CD4-positive, alpha-beta memory T cell (primary cell): ENCODE measurements at places on chromosomes 13 and 19. TPM values are rescaled to one million over a fixed set of nuclear protein-coding genes. Genes with fewer than 3 reads are reported as not detected.
A peak's percentile ranks its signal among the peaks of the same experiment; 100 is the strongest.

The OLFM4 gene
- not detected for total RNA-seq

The KCTD12 gene
- total RNA-seq: 9.6 TPM

The RINL gene
- 65.9 TPM for total RNA-seq

The HSPH1 gene
- 75.5 TPM for total RNA-seq

DNA sequence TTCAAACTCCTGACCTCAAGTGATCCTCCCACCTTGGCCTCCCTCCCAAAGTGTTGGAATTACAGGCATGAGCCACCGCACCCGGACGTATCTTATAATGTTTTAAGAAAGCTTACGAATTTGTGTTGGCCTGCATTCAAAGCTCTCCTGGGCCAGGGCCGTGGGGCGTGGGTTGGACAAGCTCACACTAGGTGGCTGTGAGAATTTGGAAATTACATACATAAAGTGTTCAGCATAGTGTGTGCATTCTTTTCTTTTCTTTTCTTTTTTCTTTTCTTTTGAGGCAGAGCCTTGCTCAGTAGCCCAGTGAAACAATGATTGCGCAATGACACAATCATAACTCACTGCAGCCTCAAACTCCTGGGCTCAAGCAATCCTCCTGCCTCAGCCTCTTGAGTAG is 2.6 kb downstream of the ZSWIM4 start:
- H3K4me1 ChIP-seq: peaks cover 18% of the 10 kb centered on the region
- H3K4me3 ChIP-seq: no peak overlapping the region
- no peak for DNase-seq
- no peaks in the 10 kb centered on the region for H3K27me3 ChIP-seq

GRCh38 chr19:36210497-36210896 is 4.0 kb downstream of the ZNF565 start:
- H3K4me3 ChIP-seq: no peak overlapping the region
- DNase-seq: no peak
- H3K27ac ChIP-seq: no peak overlapping the region
- H3K36me3 ChIP-seq: no peaks in the 10 kb centered on the region
- peaks cover 8% of the 10 kb centered on the region for H3K4me1 ChIP-seq
- no peaks in the 10 kb centered on the region for H3K27me3 ChIP-seq

DNA sequence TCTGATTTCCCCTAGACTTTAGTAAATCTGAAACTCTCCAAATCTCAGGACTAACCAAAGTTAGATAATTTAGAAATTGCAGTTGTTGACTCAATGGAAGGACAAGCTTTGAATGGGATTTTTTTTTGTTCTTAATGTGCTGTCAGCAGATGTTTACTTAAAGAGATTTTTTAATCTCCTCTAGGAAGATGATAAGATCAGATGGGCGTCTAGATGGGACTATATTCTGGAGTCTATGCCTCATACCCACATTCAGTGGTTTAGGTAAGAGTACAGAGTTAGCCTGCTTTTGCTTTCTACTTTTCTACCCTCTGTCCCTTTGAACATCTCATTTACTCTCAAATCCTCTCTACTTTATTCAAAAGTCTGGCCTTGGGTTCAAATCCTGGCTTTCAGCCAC is 39.3 kb downstream of the TM9SF2 start:
- no peak overlapping the region for H3K4me3 ChIP-seq
- H3K36me3 ChIP-seq: peaks cover 24% of the 10 kb centered on the region
- DNase-seq: no peak

- no peaks in the 10 kb centered on the region for H3K4me1 ChIP-seq
- DNase-seq: no peak
- H3K36me3 ChIP-seq: no peaks in the 10 kb centered on the region
- H3K27ac ChIP-seq: no peak overlapping the region
- no peaks in the 10 kb centered on the region for H3K27me3 ChIP-seq
- H3K4me3 ChIP-seq: no peak overlapping the region
These were observed 93.2 kb downstream of the TSHZ3 start for GRCh38 chr19:31255831-31256592.

DNA sequence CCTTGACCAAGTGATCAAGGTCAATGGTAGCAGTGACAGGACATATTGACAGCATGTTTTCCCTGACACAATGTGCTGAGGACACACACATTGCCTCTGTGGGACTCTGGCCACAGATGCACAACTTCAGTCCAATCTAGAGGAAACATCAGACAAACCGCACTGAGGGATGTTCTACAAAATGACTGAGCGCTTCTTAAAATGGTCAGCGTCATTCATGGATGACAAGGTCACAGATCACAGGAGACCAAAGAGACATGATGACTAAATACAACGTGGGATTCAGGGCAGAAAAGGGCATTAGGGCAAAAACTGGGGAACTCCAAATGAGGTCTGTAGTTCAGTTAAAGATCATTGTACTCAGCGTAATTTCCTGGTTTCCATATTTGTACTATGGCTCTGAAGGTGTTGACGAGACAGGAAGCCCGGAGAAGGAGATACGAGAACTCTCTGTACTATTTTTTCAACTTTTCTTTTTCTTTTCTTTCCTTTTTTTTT is 20.6 kb downstream of the PBX4 start:
- no peaks in the 10 kb centered on the region for H3K27me3 ChIP-seq
- peaks cover 5% of the 10 kb centered on the region for H3K36me3 ChIP-seq
- H3K27ac ChIP-seq: peak overlapping the region; percentile 89
- peaks cover 83% of the 10 kb centered on the region for H3K4me1 ChIP-seq

DNA sequence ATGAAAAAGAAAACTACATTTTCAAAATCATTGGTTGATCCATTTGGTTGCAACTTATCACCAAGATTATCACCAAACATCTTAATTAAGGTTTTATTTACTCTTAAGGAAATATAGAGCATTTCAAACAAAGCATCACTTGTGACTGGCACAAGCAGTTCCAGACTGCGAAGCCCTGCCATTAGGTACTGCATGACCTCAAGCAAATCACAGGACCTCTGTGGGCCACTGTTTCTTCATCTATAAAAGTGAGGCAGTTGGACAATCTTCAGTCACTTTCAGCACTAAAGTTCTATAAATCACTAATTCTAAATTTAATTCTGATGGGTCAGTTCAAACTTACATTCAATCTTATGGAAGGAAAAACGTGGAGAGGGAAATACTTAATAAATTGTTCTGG is 2.0 kb downstream of the ELF1 start:
- H3K4me3 ChIP-seq: peak overlapping the region; percentile 55
- no peaks in the 10 kb centered on the region for H3K36me3 ChIP-seq
- peaks cover 50% of the 10 kb centered on the region for H3K4me1 ChIP-seq
- peak overlapping the region; percentile 85 for H3K27ac ChIP-seq
- H3K27me3 ChIP-seq: no peaks in the 10 kb centered on the region

- H3K27ac ChIP-seq: peak overlapping the region; percentile 59
- H3K4me3 ChIP-seq: peak overlapping the region; percentile 67
- no peaks in the 10 kb centered on the region for H3K27me3 ChIP-seq
- H3K4me1 ChIP-seq: peaks cover 67% of the 10 kb centered on the region
- H3K36me3 ChIP-seq: peaks cover 40% of the 10 kb centered on the region
These were observed 1.5 kb downstream of the TLE5 start for GRCh38 chr19:3060857-3061181.

DNA sequence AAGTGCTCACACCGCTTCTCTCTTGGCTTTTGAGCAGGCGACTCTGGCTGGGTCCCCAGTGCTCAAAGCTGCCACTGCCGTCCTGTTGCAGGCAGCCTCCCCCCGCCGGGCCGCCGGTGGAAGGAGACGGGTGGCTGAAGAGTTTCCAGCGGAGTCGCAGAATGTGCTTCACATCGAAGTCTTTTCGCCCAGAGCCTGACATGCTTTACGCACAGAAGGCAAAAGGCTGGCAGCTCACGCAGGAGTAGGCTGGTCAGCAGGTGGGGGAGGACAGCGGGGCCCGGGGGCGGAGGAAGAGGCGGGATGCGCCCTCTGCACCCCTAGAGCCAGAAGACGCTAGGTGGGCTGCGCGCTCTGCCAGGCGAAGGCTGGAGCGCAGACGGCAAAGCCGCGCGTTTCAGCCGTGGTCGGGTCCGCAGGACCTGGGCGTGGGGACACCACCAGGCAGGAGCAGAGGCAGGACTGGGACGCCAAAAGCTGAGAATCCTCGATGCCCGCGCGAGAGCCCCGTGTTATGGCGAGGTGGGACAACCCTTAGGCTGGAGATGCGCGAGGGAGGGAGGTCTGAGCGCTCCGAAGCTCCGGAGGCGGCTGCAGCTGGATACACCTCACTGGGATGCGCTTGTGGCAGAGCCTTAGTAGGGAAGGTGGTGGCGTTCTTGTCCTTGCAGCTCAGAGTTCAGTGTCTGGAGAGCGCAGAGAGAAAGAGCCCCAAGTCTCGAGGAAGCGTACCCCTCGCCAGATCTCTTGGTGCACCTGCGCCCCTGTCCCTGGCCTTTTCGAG is at the start of gene ATXN8OS:
Gene ATXN8OS, plus strand, starts transcription at position 329 of the 784 bp plus-strand sequence.
- H3K4me3 ChIP-seq: no peak within 1 kb of the TSS
- H3K27ac ChIP-seq: no peak within 1 kb of the TSS
- H3K36me3 ChIP-seq: no peaks in the 10 kb centered on the region
- DNase-seq: no peak
- no peaks in the 10 kb centered on the region for H3K27me3 ChIP-seq
- no peaks in the 10 kb centered on the region for H3K4me1 ChIP-seq

The OVOL3 gene
- total RNA-seq: not detected

- no peaks in the 10 kb centered on the region for H3K4me1 ChIP-seq
- no peaks in the 10 kb centered on the region for H3K36me3 ChIP-seq
- no peak for DNase-seq
- H3K27ac ChIP-seq: no peak overlapping the region
- no peak overlapping the region for H3K4me3 ChIP-seq
These were observed 29.9 kb downstream of the EFNA2 start for GRCh38 chr19:1315470-1316166.

- H3K36me3 ChIP-seq: no peaks in the 10 kb centered on the region
- H3K27me3 ChIP-seq: no peaks in the 10 kb centered on the region
- no peak for DNase-seq
- no peak overlapping the region for H3K4me3 ChIP-seq
- H3K27ac ChIP-seq: no peak overlapping the region
These were observed 864.1 kb downstream of the DIAPH3 start for GRCh38 chr13:59299584-59299983.

The ZNF17 gene
- 28.3 TPM for total RNA-seq

The KLK8 gene
- total RNA-seq: not detected

DNA sequence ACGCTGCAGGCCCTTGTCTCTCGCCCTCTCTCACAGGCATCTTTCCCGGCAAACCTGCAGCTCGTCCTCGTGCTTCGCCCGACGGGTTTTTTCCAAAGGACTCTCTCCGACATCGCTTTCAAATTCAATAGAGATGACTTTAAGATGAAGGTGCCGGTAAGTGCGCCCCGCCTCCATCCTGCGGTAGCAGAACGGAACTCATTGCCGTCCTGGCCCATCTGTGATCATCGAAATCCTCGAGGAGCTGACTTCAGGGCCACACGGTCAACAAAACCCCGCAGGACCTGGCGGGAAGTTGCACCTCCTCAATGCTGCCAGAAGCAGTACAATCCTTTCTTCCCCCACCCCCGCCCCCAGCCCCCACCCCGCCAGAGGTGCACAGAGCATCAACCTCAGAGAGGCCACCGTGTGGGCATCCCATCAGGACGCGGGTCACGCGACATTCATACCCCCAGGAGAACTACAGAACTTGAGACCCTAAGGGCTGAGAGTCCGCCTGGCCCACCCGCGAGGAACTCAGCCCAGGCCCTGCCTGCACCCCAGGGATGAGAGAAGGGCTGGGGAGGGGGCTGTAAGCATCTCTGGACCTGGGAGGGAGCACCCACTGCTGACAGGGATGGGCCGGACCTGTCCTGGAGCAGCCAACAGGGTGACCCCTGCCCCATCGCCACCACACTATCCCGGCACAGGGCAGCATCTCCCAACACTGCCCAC is 44.9 kb upstream of the F7 start:
- no peaks in the 10 kb centered on the region for H3K27me3 ChIP-seq
- H3K27ac ChIP-seq: no peak overlapping the region
- no peak for DNase-seq
- H3K4me3 ChIP-seq: no peak overlapping the region
- H3K4me1 ChIP-seq: no peaks in the 10 kb centered on the region

DNA sequence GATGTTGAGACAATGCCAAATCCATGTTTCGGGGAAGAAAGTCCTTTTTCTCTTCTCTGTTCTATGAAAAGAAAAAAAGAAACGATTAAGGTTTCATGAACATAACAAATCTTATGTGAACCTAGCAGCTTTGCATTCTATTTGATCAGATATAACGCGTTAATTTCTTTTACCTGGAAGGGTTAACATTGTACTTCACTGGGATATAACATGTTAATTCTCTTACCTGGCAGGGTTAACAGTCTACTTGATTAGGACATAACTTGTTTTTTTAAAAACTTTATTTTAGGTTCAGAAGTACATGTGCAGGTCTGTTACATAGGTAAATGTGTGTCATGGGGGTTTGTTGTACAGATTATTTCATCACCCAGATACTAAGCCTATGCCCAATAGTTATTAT is 68.8 kb downstream of the CPAMD8 start:
- H3K27ac ChIP-seq: no peak overlapping the region
- no peak overlapping the region for H3K4me3 ChIP-seq
- H3K27me3 ChIP-seq: no peaks in the 10 kb centered on the region
- H3K4me1 ChIP-seq: no peaks in the 10 kb centered on the region
- H3K36me3 ChIP-seq: no peaks in the 10 kb centered on the region
